ENCODE measurements at places on chromosomes 1 and 21. TPM values are rescaled to one million over a fixed set of nuclear protein-coding genes. Genes with fewer than 3 reads are reported as not detected.

- H3K27me3 ChIP-seq: peaks cover 3% of the 10 kb centered on the region
- H3K4me1 ChIP-seq: no peaks in the 10 kb centered on the region
- H3K4me3 ChIP-seq: no peak overlapping the region
- DNase-seq: no peak
Observed at GRCh38 chr1:118914379-118915161, 73.6 kb downstream of the TBX15 start.

DNA sequence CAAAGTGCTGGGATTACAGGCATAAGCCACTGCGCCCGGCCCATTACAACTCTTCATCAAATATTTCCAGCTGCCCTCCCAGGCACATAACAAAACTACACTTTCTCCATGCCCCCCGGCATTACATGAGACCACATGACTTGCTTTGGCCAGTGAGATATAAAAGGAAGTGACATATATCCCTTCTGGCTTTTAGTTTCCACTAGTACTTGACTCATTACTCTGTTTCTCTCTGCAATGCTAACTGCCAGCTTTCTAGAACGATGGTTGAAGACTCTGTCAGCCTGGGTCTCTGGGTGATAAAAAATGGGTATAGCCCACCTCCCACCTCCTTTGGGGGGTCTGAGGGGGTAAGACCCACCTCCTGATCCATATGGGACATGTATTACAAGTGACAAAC is 24.2 kb downstream of the ABL2 start:
- H3K27ac ChIP-seq: no peak overlapping the region
- H3K27me3 ChIP-seq: no peaks in the 10 kb centered on the region
- DNase-seq: no peak
- no peak overlapping the region for H3K4me3 ChIP-seq
- no peaks in the 10 kb centered on the region for H3K36me3 ChIP-seq

Gene L1TD1
- 1.3 TPM for polyA plus RNA-seq

Gene TCHH
- polyA plus RNA-seq: 0.22 TPM

DNA sequence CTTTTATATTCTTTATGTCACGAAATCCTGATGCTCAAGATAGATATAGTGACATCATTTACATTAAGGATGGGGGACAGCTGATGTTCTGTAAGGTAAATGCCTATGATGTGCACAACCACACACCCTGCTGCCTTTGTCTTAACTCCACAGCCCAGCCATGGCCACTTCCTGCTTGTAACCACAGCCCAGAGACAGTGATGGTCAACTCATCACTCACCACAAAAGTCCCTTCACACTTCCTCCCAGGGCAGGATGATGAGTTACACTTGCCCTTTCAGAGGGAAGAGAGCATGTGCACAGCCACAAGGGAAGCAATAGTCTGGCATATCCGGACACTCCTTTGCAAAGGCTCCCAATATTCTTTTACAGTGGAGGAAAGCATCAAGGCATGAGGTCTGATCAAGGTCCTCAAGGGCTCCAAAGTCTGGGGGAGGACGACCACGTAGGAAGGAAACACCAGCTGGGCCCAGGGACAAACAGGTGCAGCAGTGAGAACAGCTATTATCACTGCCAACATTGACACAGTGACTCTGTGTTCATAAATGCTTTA is 53.8 kb downstream of the PLPP3 start:
- H3K27me3 ChIP-seq: no peaks in the 10 kb centered on the region
- H3K4me1 ChIP-seq: peaks cover 24% of the 10 kb centered on the region
- H3K4me3 ChIP-seq: no peak overlapping the region
- DNase-seq: peak; percentile 75
- peaks cover 34% of the 10 kb centered on the region for H3K36me3 ChIP-seq

Gene CLCA1
- 2,132 TPM for polyA plus RNA-seq

DNA sequence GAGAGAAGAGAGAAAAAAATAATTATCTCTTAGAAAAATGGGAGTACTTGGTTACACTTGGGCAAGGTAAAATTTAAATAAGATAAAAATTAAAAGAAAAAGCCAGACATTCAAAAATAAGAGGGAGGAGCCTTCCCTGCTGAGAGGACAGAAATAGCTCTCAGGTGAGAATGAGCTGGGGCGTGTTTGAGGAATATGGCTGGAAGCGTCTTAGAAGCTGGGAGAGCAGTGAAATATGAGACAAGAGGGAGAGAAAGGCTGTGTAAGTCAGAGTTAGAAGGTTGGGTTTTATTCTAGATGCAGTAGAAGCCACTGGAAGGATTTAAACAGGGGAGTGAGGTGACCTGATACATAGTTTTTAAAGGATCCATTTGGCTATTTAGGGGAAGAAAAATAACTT is 154.2 kb upstream of the L1TD1 start:
- no peak for DNase-seq
- no peaks in the 10 kb centered on the region for H3K4me1 ChIP-seq
- H3K27ac ChIP-seq: no peak overlapping the region
- no peaks in the 10 kb centered on the region for H3K36me3 ChIP-seq

DNA sequence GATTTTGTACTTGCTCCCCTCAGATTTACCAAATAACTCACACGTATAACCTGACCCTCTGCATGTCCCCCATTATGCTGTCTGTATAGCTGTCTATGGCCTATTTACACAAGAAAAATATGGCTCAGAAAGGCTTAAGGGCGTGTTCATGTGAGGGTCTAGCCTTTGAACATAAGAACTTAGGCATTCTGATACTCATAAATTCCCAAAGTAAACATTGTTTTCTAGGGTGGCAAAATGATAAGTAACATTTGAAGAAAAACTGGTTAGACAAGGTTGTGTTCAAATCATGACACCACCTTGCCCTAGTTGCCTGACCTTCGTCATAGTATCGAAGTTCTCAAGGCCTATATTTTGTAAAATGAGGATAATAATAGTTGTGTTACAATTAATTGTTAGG is 394.6 kb downstream of the LRRIQ3 start:
- H3K27ac ChIP-seq: peak overlapping the region; percentile 26
- no peaks in the 10 kb centered on the region for H3K27me3 ChIP-seq
- H3K4me1 ChIP-seq: peaks cover 7% of the 10 kb centered on the region
- H3K36me3 ChIP-seq: no peaks in the 10 kb centered on the region
- DNase-seq: peak; percentile 61

DNA sequence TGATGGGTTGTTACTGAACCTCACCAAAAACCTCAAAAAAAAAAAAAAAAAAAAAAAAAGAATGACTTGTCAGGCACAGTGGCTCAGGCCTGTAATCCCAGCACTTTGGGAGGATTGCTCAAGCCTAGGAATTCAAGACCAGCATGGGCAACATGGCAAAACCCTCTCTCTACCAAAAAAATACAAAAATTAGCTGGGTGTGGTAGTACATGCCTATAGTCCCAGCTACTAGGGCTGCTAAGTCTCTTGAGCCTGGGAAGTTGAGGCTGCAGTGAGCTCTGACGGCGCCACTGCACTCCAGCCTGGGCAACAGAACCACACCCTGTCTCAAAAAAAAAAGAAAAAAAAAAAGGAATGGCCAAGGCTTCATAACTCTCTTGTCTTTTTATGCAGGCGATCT is 11.1 kb downstream of the CHAF1B start:
- no peak for DNase-seq
- no peak overlapping the region for H3K4me3 ChIP-seq
- H3K4me1 ChIP-seq: no peaks in the 10 kb centered on the region
- H3K27ac ChIP-seq: no peak overlapping the region
- H3K27me3 ChIP-seq: no peaks in the 10 kb centered on the region

Gene UMODL1
- polyA plus RNA-seq: 0.67 TPM

GRCh38 chr1:167905182-167905581 is 8.8 kb downstream of the ADCY10 start:
- H3K4me1 ChIP-seq: no peaks in the 10 kb centered on the region
- DNase-seq: no peak
- H3K27ac ChIP-seq: no peak overlapping the region
- no peaks in the 10 kb centered on the region for H3K27me3 ChIP-seq
- no peak overlapping the region for H3K4me3 ChIP-seq

DNA sequence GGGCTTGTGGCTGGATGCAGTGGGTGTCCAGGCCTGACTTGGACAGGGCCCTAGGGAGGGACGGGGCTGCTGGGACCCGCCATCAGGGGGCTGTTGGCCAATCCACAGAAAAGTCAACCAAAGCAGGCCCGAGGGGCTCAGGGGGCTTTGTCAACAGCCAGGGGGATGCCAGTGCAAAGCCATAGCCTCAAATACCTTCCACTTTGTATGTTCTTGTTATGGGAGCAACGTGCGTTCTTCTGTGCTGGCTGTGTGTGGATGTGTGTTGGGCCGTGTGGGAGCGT is 35.4 kb upstream of the ARF1 start:
- no peaks in the 10 kb centered on the region for H3K4me1 ChIP-seq
- H3K27me3 ChIP-seq: peaks cover 8% of the 10 kb centered on the region
- no peak for DNase-seq
- H3K27ac ChIP-seq: no peak overlapping the region
- H3K36me3 ChIP-seq: no peaks in the 10 kb centered on the region

DNA sequence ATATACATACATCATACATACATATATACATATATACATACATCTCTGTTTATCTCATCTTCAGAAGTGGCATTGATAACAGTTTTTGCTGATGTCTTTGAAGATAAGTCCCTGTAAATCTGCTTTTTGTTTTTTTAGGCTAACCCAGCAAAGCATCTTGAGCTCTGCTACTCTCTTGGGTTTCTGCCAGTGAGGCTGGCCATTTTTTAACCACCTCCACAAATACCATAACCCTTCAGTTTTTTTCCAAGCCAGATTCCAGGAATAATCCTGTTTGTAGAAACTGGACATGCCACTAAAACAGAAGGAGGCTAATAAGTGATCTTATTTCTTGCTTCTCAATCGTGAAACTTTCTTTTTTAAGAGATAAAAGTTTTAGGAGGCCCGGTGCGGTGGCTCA is 21.6 kb downstream of the SDHC start:
- peaks cover 67% of the 10 kb centered on the region for H3K36me3 ChIP-seq
- no peak overlapping the region for H3K4me3 ChIP-seq
- no peak overlapping the region for H3K27ac ChIP-seq
- H3K27me3 ChIP-seq: no peaks in the 10 kb centered on the region
- no peak for DNase-seq

Gene KDF1
- polyA plus RNA-seq: 20.4 TPM

Gene KCNAB2
- 27.9 TPM for polyA plus RNA-seq

DNA sequence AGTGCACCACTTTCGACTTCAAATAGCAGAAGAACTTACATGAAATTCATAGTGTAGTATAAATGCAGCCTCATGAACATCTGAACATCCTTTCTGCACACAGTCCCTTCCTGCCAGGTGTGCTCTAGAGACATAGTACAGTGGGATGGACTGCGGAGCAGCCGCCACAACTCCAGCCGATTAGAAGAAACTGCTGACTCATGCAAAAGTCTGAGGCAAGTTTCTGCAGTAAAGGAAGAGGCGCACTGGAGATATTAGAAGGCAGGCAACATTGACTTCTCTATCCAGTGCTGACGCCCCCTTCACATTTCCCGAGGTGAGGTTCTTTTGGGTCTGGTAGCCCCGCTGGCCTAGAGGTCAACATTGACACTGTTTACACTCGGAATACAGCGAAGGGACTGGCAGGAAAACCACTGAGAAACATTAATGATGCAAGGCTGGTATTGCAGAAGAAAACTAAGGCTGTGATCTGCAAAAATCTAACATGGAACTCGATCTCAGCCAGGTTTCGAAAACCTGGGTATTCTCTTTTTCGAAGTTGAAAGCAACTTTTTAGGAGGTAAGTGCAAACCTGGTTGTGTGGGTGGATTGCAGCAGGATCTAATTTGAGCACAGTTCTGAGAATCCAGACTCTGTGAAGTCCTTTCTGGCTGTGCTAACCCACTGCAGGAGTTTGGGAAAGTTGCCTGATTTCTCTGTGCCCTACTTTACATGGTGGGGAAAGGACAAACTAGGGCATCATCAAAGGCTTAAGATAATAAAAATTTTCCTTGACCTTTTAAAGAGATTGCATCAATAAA is 90.7 kb downstream of the CDC7 start:
- no peak overlapping the region for H3K27ac ChIP-seq
- DNase-seq: no peak
- no peaks in the 10 kb centered on the region for H3K4me1 ChIP-seq

DNA sequence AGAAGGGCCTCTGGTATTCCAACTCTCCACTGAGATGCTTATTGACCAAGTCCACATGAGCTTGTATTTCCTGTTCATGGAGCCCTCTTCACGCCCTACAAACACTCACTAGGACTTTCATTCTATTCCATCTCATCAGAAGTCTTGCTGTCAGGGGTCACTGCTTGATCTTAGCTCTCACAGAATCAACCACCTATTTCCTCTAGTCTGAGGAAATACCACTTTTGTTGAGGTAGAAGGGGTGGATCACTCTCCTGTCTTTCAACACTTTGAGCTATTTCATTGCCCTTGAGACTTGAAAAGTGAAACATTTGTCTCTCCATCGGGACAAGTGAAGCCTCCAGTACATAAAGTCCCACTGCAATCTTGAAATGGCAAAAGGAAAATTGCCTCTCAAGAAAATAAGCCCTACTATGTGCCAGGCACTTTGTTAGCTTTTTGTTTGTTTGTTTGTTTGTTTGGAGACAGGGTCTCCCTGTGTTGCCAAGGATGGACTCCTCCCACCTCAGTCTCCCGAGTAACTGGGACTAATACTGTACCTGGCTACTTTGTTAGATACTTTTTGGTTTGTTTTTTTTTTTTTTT is 19.8 kb upstream of the FAM110D start:
- no peaks in the 10 kb centered on the region for H3K4me1 ChIP-seq
- no peak overlapping the region for H3K4me3 ChIP-seq
- DNase-seq: no peak
- no peak overlapping the region for H3K27ac ChIP-seq
- no peaks in the 10 kb centered on the region for H3K27me3 ChIP-seq

DNA sequence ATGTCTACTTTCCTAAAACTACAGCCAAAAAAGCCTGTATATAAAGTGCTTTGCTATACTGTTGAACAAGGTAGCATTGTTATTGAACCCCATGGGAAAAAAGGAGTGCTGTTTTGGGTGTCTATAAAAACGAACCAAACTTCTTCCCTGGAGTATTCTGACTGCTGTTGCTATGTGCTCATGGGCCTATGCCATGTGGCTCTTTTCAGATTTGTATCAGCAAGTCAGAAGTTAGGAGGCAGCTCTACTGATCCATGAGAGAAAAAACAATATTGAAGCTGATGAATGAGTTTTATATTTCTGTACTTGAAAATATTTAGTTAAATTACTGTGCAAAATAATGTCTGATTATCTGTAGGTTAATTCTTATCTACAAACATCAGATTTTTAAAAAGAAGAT is 66.5 kb downstream of the ADGRL2 start:
- no peak for DNase-seq
- no peak overlapping the region for H3K4me3 ChIP-seq
- H3K27me3 ChIP-seq: no peaks in the 10 kb centered on the region
- no peaks in the 10 kb centered on the region for H3K4me1 ChIP-seq

Gene OR2T11
- not detected for polyA plus RNA-seq

DNA sequence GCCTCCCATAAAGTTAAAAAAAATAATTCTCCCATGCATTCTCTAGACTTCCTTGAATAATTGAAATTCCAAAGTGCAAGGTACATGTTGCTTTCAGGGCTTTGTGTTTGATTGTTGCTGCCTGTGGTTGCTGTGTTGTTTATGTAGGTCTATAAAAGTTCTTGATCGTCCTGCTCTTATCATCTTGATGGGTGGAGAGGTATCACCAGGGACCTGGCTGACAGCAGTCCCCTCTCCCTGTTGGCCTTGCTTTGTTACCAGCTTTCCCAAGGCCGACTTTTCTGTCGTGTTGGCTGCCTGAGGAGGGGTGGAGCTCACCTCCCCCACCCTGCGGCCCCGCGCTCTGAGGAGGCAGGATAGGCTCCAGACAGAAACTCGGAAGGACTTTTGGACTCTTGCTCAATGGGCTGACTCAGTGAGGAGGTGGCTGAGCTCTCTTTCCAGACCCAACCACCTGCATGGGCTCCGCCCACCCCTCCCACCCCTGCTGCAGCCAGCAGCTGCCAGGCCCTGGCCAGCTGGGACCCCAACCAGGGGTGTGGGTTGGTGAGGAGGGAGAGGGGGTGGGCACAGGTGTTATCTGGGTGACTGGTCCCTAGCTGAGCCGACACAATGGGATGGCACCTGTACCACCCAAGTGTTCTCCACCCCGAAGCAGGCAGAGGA is 2.0 kb downstream of the INAVA start:
- DNase-seq: peak; percentile 97
- H3K4me3 ChIP-seq: peak overlapping the region; percentile 94
- H3K27me3 ChIP-seq: no peaks in the 10 kb centered on the region

Data from large intestine (tissue), 12 donors.